Fibroblast of lung (primary cell): ENCODE measurements at places on chromosomes 3 and 15. TPM values are rescaled to one million over a fixed set of nuclear protein-coding genes. Genes with fewer than 3 reads are reported as not detected.

DNA sequence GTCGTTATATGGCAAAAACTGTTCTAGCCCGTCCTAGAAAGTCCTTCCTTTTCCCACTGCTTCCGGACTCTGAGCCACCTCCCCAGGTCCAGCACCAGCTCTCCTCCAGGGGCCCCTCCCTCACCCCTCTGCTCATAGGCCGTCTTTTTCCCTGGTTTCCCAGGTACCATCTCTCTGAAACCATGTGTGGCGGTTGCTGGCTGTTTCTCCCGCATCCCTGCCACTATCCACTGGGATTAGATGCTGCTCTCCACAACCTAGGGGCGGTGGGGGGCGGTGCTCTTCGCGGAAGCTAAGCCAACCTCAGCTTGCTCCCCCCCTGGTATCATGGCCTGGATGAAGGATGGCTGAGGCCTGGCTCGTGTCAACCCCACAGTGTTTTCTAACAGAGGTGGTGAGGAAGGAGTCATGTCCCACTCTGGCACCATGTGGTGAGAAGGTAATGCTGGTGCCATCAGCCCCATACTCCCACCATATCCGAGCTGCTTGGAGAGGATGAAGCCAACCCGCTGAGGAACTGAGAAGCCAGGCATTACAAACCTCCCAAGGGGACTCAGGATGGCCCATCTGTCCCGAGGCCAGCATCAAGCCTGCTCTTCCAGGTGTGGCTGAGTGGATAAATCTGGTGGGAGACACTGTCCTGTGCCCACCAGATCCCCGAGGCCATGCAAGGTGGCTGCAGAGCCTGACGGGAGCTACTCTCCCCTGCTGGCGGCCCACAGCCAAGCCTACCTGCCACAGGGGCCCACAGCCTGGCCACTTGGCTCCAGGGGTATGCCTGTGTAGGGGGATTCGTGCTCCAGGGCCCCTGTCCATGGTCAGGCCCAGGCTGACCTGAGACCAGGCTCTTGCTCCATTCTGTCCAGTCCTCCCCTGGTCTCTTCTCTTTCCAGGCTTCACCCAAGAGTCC lies 27.9 kb upstream of the SLC41A3 start:
- no peak for DNase-seq

GRCh38 chr3:7074217-7074616 lies 213.3 kb downstream of the GRM7 start:
- no peak for DNase-seq

DNA sequence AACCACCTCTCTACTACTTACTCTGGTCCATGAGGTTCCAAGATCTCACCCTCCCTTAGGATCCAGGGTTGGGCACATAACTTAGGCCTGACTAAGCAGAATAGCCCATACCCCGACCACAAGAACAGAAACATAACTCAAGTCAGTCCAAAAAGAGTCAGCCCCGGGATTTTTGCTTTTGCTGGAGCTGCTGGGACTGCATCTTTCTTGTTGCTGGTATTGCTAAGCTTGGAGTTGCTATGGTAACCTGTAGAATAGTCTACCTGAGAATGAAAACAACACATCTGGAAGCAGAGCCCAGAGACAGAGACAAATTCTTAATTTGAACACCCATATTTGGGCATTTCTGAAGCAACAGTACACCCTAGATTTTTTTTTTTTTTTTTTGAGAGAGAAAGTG lies 6.5 kb downstream of the RUBCN start:
- DNase-seq, result peak; percentile 91

PSTPIP1 gene
- 0.77 and 1.5 TPM in 2 replicates for total RNA-seq

- no peak for DNase-seq
Observed at GRCh38 chr3:119723022-119723421, 20.2 kb downstream of the CFAP91 start.

- DNase-seq, result no peak
Observed at GRCh38 chr15:85826756-85827515, 32.2 kb upstream of the KLHL25 start.

DNA sequence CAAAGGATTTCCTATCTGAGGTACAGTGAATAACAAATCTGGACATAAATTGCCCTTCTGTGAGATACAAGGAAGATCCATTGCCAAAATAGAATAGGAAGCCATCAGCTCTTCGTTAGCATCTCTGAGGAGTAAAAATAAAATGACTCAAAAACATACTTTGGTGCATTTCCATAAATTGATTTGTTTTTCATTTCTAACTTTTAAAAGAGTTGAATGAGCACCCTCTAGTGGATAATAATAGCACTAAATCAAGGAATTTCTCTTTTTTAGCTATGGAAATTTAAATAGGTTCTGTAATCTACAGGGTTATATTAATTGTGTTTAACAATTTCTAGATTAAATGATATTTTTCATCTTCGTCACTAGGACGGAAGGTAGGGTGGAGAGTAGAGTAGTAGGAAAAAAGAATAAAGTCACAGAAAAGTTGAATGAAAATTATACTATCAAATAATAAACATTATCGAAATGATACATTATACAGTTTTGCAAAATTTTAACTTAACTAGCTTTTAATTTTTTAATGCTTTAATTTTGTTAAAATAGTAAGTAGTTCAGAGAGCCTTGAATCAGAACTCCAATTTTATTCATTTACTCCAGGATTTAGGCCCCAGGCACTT lies 6.4 kb downstream of the NSUN3 start:
- peak; percentile 17 for DNase-seq

TMEM41A gene
- total RNA-seq, result 6.9 and 8.3 TPM in 2 replicates

DNA sequence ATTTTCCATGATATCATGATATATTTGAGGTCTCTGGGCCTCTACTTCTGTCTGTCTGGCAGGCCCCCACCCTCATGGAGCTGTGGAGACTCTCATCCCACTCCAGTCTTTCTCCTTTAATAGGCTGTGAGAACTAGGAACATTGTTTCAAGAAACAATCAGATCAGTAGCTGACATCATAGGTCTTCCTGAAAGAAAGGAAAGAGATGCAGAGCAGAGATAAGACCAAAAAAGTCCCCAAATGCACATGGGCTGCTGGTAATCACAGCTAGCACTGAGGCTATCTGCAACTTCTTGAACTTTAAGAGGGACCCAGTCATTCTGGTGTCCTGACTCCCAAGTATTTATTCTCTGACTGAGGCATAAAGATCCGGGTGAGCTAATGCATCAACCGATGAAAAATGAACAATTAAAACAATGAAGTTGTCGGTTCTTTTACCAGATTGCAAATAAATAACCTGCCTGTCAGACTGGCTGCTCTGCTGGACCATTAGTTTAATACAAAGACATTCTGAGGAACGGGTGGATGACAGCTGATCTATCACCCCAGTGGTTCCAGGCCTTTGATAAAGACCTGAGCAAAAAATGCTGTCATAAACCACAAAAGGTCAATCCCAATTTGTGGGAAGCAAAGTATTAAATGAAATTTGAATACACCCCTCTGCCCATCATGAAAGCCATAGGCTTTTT lies 780.8 kb upstream of the GOLIM4 start:
- DNase-seq, result peak; percentile 84

DNA sequence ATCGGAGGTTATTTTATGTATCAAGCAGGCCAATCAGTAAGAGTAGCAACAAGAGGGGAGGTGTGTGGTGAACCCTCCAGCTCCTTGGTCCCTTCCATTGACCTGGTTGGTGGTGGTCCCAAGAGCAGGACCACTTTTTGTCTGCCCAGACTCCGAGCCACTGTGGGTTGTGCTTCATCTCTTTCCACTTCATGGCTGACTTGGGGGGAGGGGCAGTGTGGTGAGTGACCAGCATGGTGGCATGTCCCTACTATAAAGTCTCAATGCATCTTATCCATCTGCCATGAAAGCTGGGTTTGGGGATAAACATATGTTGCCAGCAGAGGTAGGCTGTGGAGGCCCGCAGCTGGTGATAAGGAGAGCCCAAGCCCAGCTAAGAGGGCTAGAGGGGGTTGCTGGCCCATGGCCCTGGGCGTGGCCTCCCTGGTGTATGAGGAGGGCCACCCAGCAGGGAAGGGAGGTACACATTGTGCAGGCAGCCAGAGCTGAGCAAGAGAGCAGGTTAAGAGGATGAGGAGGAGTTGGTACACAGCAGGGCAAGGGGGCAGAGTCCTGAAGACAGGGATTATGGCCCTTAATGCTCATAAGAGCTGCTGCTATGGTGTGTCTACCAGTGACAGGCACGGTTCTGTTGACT lies 7.0 kb downstream of the AEN start:
- DNase-seq, result no peak

DNA sequence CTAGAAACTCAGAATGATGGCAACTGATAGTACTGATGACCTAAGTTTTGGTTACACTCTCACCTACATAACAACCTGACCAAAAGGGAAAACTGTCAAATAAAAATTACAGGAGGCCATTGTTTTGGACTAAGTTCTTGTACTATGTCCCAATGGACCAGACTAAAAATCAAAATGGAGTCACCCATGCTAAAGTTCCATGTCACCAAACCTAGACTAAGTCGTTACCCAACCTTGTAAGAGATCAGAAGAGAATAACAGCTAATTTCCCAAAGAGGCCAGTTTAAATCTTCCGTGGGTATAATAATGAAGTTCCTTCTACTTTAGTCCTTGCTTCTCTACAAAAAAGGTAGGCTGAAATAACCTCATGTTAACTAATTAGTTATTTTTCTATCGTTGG lies 12.3 kb downstream of the THOC7 start:
- no peak for DNase-seq

- DNase-seq, result no peak
Observed at GRCh38 chr3:160226026-160226907, 1.0 kb downstream of the C3orf80 start.

ECE2 gene
- not detected in 2 replicates for total RNA-seq

GOLGA8O gene
- 0.77 and 0.99 TPM in 2 replicates for total RNA-seq

GRCh38 chr3:53978386-53978785 lies 86.7 kb upstream of the SELENOK start:
- DNase-seq, result no peak

DNA sequence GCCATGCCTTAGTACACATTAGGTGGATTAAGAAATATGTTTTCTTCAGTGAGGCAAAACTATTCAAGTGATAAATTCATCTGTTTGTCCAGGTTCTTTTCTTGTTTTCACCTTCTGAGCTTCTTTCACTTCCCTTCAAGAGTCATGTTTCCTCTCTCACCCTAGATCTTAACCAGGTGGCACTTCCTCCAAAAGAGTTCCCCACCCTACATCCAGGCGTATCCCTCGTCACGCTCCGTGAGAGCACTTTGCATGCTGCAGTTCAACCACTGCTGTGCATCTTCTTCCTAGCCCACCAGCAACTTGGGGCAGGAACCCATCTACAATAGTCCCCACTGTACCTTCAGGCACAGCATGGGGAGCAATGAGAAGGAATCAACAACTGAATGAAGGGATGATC lies 28.9 kb downstream of the OSBPL10 start:
- no peak for DNase-seq

ALG1L2 gene
- total RNA-seq, result 0.50 TPM in 1 of 2 replicates, not detected in the other

TMEM212 gene
- total RNA-seq, result not detected in 2 replicates

DNA sequence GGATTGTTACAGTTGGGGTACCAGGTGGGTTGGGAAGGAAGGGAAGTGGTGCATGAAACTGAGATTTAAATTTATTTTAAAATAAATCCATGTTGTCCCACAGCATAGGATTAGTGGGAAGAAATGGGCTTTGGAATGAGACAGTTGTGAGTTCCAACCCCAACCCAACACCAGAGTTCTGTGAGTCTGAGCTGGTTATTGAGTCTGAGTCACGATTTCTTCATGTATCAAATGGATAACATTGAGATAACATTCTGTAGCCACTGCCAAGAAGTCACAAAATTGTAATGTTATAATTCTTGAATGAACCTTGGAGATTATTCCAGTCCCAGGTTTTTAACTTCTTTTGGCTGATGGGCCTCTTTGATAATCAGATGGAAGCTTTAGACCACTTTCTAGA lies 13.7 kb downstream of the IFT122 start:
- DNase-seq, result peak; percentile 47

DNA sequence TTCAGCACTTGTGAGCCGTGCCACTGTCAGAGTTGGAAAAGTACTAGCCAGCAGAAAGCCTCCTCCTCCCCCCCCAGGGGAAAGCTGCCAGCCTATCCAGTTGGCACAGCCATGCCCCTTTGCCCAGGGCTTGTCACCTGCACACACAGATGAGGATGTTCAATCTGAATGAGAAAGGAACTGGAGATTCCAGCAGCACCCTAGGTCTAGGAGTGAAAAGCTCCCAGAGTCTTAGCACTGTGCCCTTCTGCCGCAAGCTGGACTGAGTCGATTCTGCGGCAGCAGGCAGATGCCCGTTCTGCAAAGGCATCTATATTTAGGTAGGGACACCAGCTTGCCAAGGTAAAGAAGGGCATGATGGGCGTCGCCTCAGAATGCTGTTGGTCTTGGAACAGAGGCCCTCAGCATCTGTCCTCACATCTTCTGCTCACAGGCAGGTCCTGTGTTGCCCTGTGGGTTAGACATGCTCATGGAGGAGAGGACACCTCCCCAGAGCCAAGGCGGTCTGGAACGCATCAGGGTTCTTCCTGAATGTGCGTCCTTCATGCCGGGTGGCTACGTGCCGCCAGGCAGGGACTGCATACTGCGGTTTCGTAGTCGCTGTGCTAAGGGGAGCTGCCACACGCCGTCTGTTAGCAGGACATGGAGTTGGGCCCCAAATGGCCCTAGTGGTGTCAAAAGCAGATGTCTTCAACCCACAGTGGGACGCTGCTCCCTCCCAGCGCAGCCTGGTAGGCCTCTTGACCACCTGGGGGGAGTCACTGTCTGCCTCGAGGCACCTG lies 109.5 kb downstream of the VGLL4 start:
- DNase-seq, result no peak

MAP1A gene
- total RNA-seq, result 70.4 and 201 TPM in 2 replicates

APBA2 gene
- total RNA-seq, result 18.2 and 20.3 TPM in 2 replicates

- peak; percentile 89 for DNase-seq
Observed at GRCh38 chr3:64163755-64164148, 61.5 kb downstream of the PRICKLE2 start.

- DNase-seq, result no peak
Observed at GRCh38 chr15:99738021-99738847, 5.0 kb upstream of the LYSMD4 start.

GOLGA6L10 gene
- total RNA-seq, result 0.26 and 0.99 TPM in 2 replicates

GOLGA8S gene
- total RNA-seq, result under 0.01 TPM in 1 of 2 replicates, not detected in the other

FGF12 gene
- total RNA-seq, result 0.17 TPM in 1 of 2 replicates, not detected in the other

GRCh38 chr15:57253082-57253481 lies 123.2 kb upstream of the CGNL1 start:
- DNase-seq, result no peak

CLSTN2 gene
- under 0.01 TPM in 2 replicates for total RNA-seq

GRCh38 chr3:68436619-68437401 lies 495.5 kb downstream of the TAFA4 start:
- DNase-seq, result no peak

DNA sequence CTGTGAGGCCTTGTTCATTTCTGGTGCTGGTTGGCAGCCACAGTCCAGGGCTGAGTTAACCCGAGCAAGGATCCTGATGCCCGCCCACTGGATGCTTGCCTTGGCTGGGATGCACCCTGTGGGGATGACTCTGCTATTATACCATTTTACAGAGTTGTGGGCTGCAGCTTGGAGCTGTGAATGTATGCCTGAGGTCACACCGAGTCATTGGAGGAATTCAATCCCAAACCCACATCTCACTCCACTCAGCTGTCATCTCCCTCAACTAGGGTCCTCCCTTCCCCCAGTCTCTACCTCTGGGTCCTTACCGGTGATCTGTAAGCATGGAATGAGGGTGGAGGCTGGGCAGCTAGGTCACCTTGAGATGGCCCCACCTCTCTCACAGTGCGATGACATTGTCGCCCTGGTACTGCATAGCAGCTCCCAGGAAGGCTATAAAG lies 22.1 kb downstream of the MAPKAPK3 start:
- DNase-seq, result peak; percentile 83

GRCh38 chr15:88591384-88591783 lies 29.8 kb upstream of the AEN start:
- DNase-seq, result no peak

GRCh38 chr3:133514418-133514817 lies 59.1 kb upstream of the CDV3 start:
- no peak for DNase-seq

- peak; percentile 58 for DNase-seq
Observed at GRCh38 chr15:75671730-75672602, 24.3 kb downstream of the SNX33 start.

ENTPD3 gene
- total RNA-seq, result under 0.01 TPM in 1 of 2 replicates, not detected in the other
